ENCODE measurements at places on chromosomes 12 and 14.
A peak's percentile ranks its signal among the peaks of the same experiment; 100 is the strongest.

- DNase-seq = no peak
Measured at GRCh38 chr14:57364659-57365450, 25.5 kb upstream of the NAA30 start.

- no peak for DNase-seq
Measured at GRCh38 chr14:31879661-31880348, 197.3 kb upstream of the ARHGAP5 start.

DNA sequence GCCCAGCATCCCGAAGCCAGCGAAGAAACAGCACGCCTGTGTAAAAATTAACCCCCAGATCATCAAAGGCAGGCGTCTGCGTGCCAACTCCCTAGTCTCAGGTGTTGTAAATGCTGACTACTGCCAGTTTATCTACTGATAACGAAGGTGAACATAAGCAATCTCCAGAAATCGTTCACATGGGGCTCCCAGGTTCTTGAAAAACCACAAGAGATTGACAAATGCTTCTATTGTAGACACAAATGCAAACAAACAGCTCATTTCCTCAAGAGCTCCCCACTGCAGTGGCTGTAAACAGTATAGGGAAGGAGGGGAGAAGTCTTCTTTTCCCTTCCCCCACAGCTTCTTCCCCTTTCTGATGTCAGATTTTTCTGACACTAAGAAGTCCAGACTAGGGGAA lies 5.3 kb upstream of the PLEKHG3 start:
- no peak for DNase-seq

DNA sequence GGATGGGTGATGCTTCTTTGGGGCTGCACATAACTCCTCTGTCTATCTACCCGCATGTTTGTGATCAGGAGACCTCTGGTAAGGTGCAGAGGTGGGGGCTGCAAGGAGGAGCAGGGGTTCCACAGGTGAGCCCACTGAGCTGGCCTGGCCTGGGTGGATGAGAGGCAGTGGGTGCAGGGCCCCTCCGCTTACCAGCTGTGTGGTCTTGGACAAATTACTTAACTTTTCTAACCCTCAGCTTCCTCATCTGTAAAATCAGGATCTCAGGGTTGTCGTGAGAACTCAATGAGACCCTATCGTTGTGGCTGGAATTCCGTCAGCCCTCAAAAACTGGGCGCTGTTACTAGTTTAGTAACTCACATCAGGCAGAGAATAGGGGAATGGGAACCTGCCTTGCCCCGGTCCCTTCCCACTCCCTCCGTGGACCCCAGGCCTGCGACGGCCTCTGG lies 7.5 kb downstream of the PTPN6 start:
- no peak for DNase-seq

- no peak for DNase-seq
Measured at GRCh38 chr12:21828779-21829178, 54.3 kb upstream of the KCNJ8 start.

GRCh38 chr12:108712165-108712924 lies 19.0 kb downstream of the CORO1C start:
- DNase-seq = no peak

GRCh38 chr14:77903937-77904617 lies 104.2 kb downstream of the ADCK1 start:
- DNase-seq = no peak

DNA sequence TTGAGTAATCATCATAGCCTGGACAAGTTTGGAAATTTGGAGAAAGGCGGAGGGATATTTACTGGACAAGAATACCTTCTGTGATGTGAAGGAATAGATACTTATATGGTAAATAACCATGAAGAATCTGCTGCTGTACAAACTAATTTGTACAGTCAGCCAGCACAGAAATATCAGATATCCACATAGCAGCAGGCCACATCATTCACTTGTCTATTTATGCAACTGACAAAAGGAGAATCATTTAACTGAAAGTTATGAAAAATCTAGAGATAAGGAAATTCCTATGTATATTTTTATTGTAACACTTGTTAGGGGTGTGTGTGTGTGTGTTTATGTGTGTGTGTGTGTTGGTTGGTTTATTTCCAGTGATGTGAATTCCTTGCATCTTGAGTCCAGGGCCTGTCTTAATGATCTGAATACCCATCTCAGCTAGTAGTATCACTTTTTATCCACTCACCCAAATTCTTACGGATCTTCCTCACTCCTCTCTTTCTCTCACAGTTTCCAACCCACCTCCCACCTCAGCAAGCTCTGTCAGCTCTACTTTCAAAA lies 10.5 kb upstream of the LRIG3 start:
- no peak for DNase-seq

DNA sequence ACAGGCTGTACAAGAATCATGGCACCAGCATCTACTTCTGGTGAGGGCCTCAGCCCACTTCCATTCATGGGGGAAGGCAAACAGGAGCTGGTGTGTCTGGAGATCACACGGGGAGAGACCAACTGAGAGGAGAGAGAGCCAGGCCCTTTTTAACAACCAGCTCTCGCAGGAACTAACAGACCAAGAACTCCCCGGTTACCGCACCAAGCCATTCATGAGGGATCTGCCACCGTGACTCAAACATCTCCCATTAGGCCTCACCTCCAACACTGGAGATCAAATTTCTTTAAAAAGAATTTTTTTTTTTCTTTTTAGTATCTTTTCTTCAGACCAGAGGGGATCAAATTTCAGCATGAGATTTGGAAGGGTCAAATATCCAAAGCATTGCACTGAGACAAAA lies 16.7 kb upstream of the AQP2 start:
- DNase-seq = no peak

- DNase-seq = no peak
Measured at GRCh38 chr14:63032641-63033040, 12.6 kb downstream of the KCNH5 start.

- no peak for DNase-seq
Measured at GRCh38 chr14:83120187-83120586, 1586.5 kb upstream of the SEL1L start.

GRCh38 chr14:26199590-26200370 lies 398.1 kb downstream of the NOVA1 start:
- DNase-seq = no peak

DNA sequence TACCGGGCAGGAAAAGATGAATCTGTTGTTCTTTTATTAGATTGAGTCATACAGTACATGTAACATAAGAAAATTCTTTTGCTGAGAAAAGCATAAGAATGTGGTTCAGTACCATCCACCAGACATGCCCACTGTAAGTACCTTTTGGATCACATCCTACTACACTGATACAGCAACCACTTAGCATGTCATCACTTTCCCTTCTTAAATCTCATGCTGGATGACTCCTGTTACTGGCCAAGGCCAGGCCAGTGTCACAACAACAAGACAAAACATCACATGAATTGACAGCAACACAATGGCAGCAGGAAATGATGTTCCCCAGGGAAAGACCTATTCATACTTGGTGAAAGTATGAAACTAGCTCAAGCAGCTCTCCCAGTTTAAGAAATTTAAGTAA lies 46.4 kb downstream of the STXBP6 start:
- no peak for DNase-seq

DNA sequence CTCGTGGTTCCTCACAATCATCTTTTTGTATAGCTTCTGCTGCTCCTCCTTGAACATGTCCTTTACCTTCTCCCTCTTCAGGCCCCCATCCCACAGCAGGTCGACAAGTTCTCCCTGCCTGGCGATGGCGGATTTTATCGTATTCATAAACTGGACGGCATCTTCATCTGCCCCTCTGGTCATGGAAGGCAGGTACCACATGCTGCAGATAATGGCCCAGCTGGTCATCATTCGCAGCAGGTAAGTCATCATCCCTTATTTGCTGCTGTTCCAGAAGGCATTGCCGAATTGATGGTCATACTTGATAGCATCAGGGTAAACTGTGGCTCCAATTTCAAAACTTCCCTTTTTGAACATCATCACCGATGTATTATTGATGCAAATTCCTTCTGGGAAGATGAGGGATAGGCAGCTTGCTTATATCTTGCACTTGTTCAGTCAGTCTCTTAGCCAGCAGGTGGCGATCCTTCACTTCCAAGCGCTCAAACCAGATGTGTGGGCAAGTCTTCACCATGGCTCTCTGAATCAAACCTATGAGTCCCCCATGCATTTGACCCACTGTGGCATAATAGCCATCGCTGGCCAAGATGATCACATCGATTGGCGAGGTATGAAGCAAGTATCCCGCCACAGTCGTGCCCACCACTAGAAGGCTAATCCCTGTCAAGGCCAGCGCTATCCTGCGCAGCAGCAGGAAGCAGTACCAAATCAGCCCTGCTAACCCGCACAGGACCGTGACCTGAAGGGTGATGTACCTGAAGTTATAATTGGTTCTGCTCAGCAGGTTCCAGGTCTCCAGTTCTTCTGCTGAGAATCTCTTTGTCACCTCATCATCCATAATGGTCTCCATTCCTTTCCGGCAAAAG lies 381.5 kb upstream of the STXBP6 start:
- DNase-seq = peak; percentile 30

- no peak for DNase-seq
Measured at GRCh38 chr12:93514853-93515252, 47.5 kb downstream of the MRPL42 start.

DNA sequence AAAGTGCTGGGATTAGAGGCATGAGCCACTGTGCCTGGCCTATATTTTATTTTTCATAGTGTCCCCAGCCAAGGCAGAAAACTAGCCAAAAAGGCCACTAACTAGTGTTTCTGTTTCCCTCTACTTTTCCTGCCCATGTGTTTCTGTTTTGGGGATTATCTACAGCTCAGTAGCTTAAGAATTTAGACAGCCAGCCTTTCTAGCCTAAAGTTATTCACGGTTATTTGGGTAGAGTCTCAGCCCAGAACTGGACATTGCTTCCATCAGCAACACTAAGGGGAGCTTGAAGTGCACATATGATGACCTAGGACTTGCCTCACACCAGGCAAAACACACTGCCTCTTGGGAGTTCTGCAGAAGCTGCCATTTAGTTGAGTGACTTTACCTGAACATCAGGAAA lies 17.9 kb downstream of the PROX2 start:
- no peak for DNase-seq

- DNase-seq = no peak
Measured at GRCh38 chr14:42480255-42480654, 873.6 kb downstream of the LRFN5 start.

DNA sequence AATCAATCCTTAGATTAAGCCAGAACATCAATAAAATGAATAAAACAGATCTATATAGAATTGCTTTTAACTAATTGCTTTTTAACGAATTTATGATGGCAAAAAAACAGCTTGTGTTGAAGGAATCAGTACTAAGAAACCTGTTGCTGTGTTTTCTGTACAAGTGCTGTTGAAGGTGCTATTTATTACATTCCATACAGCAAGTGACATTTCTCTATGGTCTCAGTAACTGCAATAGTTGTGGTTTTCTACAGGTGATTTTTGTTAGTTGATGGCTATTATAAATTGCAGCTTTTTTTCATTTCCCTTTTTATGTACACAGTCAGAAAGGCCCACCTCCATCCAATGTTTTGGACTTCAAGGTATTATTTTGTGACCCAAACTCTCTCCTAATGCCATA lies 56.6 kb downstream of the SLC2A13 start:
- DNase-seq = no peak

DNA sequence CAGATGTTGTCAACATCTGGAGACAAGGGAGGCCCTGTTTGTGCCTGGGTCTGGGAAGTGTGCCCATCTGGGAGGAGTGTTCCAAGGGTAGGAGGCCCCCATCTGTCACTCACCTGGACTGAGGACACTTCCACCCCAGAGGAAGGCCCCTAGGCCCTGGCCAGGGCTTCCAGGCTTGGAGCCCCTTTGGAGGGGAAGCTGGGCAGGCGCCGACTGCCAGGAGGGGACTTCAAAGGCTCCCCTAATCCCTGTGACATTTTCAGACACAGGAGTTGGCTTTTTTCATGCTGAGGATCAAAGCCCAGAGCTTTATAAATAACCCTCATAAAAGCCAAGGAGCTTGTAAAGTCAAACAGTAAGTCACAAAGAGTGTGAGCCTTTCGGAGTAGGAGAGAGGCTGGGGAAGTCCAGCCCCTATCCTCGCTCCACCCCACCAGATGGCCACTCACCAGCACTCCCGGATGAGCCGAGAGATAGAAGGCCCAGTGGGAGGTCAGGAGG lies 17.6 kb upstream of the FAM222A start:
- no peak for DNase-seq

Data from NCI-H1694 treated with DMSO at 0.1 percent for 48 hours (cell line).